ENCODE measurements at places on chromosomes 11 and 22.
A peak's percentile ranks its signal among the peaks of the same experiment; 100 is the strongest.

- no peak for DNase-seq
These were observed 129.0 kb downstream of the MIAT start for GRCh38 chr22:26786398-26786797.

DNA sequence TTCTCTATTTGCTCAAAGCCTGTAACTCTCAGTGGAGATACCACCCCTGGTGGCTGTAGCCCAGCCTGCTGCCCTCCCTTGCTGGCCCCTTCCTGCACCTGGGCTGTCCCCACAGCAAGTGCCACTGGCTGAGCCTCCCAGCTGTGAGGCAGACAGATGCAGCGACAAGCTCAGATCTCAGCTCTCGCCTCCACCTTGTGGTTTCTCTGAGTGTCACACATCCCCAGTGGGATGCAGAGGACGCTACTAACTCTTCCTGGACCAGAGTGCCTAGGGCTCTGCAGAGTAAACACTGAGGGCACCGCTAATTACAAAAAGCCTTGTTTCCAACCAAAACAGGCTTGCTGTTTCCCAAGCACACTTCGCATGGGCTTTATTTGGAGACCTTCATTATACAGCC lies 8.9 kb downstream of the YPEL1 start:
- DNase-seq: peak; percentile 72

GRCh38 chr11:86523738-86524619 lies 148.4 kb downstream of the ME3 start:
- DNase-seq: no peak

- DNase-seq: no peak
These were observed 35.0 kb downstream of the POLD3 start for GRCh38 chr11:74627381-74627780.

DNA sequence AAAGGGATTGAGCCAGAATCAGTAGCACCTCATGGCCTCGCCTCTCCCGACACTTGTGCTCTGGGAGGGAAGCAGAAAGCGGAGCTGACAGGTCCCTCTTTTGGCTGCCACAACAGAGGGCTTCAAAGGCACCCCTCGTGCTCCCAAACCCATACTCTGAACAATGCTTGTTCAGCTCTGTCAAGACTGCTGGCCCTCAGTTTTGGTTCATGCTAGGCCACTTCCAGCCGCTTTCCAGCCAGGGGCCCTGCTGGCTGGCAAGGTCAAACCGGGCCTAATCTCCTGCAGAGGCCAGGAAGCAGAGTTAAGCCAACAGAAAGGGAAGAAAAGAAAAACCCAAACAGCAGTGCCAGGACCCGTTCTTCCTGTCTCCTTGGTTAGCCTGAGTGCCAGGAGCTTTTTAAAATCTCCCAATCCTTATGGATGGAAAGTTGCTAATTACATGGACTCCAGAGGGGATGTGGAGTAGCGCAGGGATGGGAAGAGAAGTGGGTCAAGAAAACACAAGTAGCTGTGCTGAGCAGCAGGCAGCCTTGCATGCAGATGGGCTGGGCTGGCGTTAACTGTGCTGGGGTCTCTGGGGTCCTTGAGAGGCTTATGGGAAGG lies 150.6 kb downstream of the GRIK4 start:
- no peak for DNase-seq

GRCh38 chr11:107271425-107271824 lies 186.2 kb downstream of the CWF19L2 start:
- DNase-seq: no peak

DNA sequence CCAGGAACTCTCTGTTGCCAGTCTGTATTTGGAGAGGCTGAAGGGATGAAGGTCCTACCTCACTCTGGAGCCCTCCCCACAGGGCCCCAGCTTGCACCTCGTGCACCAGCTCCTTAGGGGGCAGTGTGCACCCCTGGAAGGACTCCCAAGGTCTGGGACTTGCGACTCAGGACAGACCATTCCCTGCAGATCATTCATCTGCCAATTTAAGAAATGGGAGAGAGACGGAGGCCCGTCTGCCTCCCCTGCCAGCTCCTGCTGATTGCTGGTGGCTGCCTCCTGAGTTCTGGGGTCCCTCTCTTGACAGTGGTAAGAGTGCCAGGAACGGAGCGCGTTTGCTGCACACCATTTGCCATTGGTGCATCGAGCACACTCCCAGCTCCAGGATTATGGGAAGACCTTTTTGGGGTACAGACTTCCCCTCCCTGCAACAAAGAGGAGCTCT lies 27.4 kb upstream of the MALAT1 start:
- peak; percentile 64 for DNase-seq

DNA sequence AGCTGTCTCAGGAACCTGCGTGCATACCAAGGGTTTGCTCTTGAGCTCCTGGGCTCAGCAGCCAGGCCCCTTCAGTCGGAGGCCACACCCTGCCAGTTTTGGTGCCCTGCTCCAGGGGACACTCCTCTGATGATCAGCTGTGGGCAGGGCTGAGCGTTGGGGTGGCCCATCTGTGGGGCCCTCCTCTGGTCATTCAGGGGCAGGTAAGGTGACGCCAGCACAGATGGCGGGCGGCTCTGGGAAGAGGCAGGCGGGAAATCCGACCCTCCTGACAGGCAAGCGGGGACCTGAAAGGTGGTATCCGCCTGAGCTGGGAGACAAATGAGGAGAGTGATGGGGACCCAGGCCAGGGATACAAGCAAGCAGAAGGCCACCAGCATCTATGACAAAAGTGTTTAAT lies 3.8 kb upstream of the MFNG start:
- DNase-seq: no peak

GRCh38 chr11:71496421-71496820 lies 30.6 kb upstream of the KRTAP5-7 start:
- DNase-seq: no peak

DNA sequence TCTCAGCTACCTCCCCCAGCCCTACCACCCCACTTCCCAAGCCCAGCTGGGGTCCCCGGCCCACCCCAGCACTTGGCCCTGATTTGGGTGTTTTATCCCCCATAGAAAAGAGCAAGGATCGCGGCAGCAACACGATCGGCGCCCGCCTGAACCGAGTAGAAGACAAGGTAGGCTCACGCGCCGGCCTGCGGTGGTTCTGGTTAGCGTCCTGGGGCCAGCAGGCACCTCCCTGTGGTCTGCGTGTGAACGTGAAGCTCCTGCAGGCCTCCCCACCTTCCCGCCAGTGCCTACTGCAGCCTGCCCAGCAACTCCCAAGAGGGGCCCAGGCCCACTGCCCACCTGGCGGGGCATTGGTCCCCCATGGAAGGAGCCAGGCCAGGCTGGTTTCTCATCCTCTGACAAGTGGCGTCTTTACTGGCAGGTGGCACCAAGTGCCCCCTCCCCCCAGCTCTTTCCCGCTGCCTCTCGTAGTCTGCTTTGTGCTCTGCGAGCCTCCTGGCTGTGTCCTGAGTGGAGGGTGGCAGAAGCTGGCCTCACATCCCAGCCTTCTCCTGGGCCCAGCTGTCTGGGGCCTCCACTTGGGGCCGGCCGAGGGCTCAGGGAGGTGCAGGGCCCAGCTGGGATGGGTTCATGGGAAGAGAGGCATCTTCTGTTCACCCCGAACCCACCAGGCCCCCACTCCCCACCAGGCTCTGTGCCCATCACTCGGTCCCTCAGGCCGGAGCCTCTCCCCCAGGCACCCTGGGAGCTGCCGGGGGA lies 78.3 kb upstream of the KCNQ1OT1 start:
- DNase-seq: no peak

GRCh38 chr22:46376908-46377524 lies 41.5 kb downstream of the TRMU start:
- DNase-seq: no peak

GRCh38 chr11:118200497-118200896 lies 24.1 kb upstream of the SCN2B start:
- DNase-seq: no peak

DNA sequence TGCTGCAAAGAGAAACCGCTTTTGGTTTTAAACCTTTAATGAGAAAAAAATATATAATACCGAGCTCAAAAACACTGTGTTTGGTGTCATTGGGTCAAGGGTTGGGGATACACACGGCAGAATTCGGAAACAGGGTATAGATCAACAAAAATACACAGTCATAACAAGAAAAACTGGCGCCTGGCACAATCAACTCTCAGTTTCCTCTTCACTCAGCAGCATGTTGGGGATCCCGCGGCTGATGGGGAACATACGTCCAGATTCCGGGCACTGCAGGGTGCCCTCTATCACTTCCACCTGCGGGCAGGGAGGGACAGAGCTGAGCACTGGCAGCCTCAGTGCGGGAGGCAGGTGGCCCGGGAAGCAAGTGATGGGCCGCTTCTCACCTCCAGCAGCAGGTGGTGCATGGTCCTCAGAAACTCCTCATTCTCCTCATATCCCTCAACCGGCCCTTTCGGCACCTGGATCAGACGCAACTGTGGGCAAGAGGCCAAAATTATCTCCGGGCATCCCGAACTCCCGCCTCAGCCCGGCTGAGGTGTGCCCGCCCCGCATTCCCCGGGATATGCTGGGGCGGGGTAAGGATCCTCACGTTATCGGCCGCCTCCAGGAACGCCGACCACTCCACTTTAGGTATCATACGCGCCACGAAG lies 561 bp downstream of the TRMT112 start:
- DNase-seq: no peak

- DNase-seq: no peak
These were observed 21.8 kb downstream of the CLMP start for GRCh38 chr11:123173040-123173855.

All from ecto neural progenitor cell (in vitro differentiated cells).